Activated CD4-positive, alpha-beta T cell treated with anti-CD3 and anti-CD28 coated beads, Interleukin-2, amount 10 ng/mL, durations not matched to agents 24 days and 14 days (primary cell): ENCODE measurements at places on chromosomes 5 and 9. TPM values are rescaled to one million over a fixed set of nuclear protein-coding genes. Genes with fewer than 3 reads are reported as not detected.
A peak's percentile ranks its signal among the peaks of the same experiment; 100 is the strongest.

GRCh38 chr5:37495668-37496347, 116.7 kb downstream of the WDR70 start:
- no peak for DNase-seq

DND1 gene
- total RNA-seq, result 2.8 and 3.8 TPM in 2 replicates

PARP8 gene
- 20.9 and 22.5 TPM in 2 replicates for total RNA-seq

DNA sequence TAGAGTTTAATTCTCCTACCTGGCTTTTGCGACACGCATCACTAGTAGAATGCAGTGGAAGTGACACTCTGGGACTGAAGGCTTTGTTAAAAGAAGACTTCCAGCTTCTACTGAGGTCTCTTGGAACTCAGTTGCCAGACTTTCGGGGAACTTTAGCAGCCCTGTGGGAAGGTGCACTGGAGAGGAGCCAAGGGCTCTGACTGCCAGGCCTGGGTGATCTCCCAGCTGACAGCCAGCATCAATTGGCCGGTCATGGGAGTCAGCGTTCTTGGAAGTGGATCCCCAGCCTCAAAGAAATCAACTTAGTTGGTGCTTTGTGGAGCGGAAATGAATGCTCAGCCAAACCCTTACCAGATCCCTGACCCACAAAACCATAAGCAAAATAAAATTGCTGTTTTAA, 87.1 kb downstream of the OSTF1 start:
- DNase-seq, result peak; percentile 43

SYK gene
- 0.05 and 0.16 TPM in 2 replicates for total RNA-seq

GRCh38 chr5:32331217-32331934, 18.6 kb upstream of the MTMR12 start:
- DNase-seq, result no peak

PCDHA11 gene
- total RNA-seq, result not detected in 2 replicates

- DNase-seq, result no peak
Observed at GRCh38 chr5:121479337-121479736, 372.3 kb upstream of the FTMT start.
